ENCODE measurements at places on chromosomes 7 and 10.

DNA sequence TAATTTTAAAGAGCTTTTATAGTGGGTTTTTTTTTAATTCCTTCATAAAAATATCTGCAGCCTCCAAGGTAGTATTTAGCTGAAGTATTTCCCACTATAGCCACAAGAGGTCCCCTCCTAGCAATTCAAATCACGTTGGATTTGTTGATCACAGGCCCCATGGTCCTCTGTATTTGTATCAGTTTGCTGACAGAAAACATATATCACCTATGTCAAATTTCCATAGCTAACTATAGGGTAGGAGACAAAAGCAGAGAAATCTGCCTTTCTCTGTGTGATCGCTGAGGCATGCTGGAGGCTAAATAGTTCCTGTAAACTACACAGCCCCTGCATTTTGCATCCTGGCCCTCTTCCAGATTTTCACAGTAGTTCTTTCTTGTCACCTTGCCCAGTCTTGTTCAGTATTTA is 1.7 kb upstream of the CTNNA3 start:
- no peak for DNase-seq

GRCh38 chr7:130221746-130222145 is 14.1 kb downstream of the SSMEM1 start:
- DNase-seq, result no peak

GRCh38 chr7:28700790-28701203 is 257.3 kb downstream of the TRIL start:
- no peak for DNase-seq

GRCh38 chr7:121428855-121429489 is 32.9 kb upstream of the FAM3C start:
- DNase-seq, result no peak

DNA sequence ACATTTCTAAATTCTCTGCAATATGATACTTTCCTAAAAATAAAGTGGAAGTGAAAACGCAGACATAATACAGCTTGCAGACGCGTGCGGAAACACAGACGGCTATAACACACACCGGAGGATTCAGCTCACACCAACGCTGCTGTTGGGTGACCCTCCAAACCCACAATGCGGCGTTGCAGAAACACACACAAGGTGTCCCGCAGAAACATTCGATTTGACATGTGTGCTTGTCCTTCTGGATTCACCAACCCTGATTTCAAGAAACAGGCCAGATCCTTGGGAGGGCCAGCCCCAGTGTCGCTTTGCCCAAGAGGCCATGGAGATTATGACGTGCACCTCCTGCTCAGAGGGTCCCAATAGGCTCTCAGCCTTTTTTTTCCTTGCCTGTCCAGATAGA is 136.7 kb upstream of the TCERG1L start:
- no peak for DNase-seq

- no peak for DNase-seq
Observed at GRCh38 chr7:87029078-87029477, 30.4 kb downstream of the ELAPOR2 start.

DNA sequence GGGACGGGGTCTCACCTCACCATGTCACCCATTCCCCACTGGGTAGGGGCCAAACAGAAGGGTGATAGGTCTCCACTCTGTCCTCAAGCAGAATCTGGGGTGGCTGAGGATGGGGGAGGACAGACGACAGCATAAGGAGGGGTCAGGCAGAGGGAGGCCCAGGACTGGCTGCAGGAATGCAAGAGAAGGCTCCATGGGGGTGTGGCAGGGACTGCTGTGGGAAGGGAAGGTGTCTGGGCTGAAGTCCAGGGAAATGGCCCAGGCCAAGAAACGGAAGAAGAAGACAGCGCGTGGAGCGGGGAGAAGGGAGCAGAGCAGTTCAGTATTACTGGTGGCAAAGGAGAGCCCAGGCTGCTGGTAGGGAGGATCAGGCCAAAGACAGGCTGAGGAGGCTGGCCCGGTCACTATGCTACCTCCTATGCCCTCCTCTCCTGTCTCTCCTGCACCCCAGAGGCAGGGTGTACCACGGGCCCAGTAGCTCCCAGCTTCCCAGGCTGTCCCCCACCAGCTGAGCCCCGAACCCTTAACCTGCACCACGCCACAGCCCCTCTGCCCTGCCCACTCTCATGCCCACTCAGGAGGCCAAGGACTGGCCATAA is 60.9 kb downstream of the GRB10 start:
- DNase-seq, result no peak

DNA sequence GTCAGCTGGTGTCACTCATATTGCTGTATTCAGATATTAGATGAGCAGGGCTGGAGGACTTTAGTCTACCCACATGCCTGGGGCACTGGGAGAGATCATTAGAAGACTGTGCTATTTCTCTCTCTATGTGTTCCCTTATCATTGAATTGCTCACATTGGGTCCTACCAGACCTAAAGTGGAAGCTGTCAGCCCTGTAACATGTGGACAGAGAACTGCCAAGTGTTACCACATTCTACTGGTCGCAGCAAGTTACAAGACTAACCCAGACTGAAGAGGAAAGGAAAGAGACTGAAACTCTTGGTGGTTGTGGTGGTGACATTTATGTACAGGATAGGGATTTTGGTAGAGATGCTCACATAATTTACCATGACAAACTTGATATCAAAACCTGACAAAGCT is 627.1 kb upstream of the FZD8 start:
- no peak for DNase-seq

DNA sequence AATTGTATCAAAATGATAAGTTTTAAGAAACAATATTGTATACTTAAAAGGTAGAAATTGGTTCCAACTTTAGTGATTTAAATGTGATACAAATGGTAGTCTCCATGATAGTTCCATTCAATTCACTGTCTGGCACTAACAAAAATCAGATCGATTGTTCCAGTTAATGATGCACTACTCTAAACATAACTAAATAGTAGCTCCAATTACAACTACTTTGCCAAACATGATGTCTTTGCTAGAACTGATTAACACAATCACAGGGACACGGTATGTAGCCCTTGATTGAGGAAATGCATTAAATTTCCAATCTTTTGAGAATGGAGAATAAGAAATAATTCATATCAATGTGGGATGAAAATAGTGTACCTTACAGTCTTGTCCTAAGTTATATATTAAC is 962.4 kb upstream of the GHITM start:
- DNase-seq, result no peak

DNA sequence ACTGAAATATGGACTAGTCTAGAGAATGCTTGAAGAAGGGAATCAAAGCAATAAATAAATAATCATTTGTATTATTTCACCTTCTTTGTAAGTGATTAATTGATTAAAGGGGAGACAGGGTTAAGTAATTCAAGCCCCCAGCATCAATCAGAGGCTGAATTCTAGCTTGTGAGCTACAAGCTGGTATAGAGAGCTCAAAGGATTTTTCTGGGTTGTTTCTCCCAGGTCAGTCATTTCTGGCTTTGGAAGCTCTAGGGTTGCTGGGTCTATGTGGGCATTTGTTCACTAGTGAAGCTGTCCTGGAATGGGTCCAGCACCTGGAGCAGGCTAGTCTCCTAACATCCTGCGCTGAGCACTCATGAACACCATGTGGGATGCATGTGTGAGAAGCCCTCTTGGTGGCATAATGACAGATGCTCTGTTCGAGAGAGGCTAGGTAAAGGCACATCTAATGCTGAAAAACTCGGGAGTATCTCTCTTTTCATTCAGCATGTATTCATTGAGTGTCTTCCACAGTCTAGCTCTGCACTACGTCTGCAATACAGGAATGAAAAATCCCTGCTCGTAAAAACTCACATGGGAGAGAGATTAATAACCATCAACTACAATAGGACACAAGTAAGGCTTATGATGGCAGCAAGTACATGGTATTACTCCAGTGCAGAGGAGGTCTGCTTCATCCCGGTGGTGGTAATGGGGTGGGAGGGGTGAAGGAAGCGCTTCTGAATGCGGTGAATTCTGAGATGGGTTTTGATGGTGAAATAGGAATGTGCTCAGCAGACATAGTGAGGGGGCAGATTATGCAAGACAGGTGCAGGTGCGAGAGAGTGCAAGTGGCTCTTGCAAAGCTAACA is 68.0 kb upstream of the NRP1 start:
- DNase-seq, result no peak

DNA sequence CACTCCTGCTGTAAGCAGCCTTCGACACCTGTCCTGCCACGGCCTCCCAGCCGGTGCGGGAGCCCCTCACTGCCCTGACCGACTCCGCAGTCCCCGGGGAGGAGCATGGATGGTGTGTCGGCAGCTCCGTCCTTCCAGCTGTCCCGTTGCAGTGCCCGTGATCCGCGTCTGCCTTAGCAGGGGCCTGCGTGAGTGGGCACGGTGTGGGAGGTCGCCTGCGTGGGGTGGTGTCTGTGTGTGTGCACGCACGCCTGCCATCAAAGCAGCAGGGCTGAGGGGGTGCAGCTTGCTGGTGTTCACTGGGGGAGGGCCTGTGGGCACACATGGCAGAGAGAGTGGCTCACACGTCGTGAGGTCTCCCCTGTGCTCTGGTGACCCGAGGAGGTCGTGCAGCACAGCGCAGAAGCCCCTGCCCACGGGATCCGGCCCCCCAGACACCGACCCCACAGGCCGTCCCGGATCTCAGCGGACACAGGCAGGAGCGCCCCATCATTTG is 10.3 kb downstream of the MAFK start:
- no peak for DNase-seq

- DNase-seq, result no peak
Observed at GRCh38 chr7:4871056-4871680, 9.3 kb upstream of the PAPOLB start.

DNA sequence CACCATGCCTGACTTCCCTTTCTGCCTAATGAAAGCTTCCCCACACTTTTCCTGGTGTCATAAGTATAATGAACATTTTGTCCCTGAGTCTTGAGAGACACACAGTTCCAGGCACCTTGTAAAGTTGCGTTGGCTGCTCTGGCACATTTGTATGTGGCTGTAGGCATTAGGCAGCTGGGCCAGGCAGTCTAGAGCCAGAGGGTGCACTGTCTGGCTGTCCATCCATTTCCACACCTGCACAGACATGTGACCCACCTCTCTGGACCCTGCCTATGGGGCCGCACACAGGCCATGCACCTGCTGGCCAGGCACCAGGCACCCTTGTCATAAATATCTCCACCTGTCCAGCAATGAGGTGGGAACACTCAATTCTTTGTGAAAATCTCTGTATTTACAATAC is 54.7 kb upstream of the ANTXRL start:
- no peak for DNase-seq

DNA sequence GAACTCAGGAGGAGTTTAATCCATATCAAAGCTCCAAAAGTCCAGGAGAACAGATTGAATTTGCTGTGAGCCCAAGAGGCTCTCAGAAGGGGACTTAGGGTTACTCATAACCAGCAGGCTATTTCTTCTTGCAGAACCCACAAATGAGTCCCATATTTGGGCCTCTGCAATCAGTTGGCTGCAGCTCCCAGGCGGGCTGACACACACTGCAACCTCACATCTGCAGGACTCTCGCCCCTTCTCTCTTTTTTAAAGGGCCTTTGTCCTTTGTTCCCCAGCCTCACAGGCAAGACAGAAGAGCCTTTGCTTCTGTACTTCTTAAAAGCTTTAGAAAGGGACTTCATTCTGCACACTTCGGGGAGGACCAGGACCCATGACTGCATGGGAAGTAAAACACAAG is 26.7 kb downstream of the CREB3L2 start:
- DNase-seq, result no peak

- no peak for DNase-seq
Observed at GRCh38 chr10:21172930-21173801, 276.1 kb upstream of the NEBL start.

GRCh38 chr7:28536259-28536658 is 123.9 kb downstream of the CREB5 start:
- DNase-seq, result no peak

GRCh38 chr10:44167752-44168151 is 217.1 kb downstream of the CXCL12 start:
- DNase-seq, result no peak

- no peak for DNase-seq
Observed at GRCh38 chr10:102537367-102537766, 33.6 kb downstream of the SUFU start.

- DNase-seq, result no peak
Observed at GRCh38 chr7:75626954-75627353, 111.8 kb downstream of the HIP1 start.

GRCh38 chr7:155124706-155125105 is 54.6 kb downstream of the HTR5A start:
- DNase-seq, result no peak

DNA sequence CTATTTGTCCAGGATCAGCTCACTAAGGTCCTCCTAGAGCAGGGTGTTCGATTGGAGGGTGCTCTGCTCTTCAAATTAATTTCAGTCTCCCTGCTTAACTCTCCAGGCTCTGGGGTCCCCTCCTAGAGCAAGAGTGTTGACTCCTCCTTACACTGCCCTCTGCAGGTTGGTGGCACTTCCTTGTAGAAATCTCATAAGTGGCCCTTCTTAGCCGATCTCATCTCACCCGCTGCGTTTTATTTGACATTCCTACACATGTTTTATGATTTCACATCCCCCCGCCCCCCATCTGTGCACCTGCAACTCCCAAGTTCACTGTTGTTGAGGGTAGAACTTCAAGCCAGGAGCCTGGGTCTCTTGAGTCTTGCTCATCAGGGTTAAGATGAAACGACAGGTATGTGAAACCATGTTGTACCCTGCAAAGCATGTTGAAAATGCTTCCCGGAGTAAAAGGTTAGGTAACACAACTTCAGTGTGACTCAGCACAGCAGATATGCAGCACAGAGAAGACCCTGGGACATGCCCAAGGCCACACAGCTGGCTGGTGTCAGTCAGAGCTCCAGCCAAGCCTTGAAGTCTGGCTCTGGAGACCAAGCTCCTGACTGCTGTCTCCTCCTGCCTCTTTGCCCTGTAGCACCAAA is 171.2 kb downstream of the PRKAG2 start:
- no peak for DNase-seq

DNA sequence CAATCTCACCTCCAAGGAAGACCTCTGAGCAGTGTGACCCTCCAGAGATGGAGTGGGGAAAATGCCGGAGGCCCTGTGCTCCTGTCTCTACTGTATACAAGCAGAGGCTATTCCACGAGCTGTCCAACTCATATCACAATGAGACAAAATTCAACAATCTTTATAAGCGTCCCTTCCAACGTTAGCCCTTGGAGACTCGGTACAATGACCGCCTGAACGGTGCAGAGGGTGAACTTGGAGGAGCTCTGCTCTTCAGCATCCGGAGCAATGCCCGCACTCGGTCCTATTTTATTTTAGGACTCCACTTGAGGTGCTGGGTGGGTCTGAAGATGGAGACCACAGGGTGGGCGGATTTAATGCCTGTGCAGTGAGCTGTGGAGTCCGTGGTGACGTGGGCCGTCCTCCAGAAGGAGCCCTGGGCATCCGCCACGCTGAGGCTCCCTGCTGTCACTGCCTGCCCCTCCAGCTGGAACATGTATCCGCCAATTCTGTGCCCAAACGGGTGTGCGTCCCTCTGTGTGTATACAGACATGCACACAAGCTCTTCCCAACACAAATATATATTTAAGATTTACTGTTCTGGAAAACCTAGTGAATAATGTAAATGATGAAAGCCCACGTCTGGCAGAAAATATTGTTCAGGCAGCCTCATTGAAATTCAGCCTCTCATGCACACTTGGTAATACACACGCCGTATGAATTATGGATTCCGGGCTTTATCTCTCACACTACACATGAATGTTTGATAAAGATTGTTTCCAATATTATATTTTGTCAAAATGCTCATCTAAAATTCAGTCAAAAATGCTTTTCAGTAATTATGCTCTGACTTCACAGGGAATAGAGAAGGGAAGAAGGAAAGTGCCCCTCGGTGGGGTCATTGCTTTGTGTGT is 239.9 kb upstream of the ZMIZ1 start:
- DNase-seq, result no peak

Data from stimulated activated CD4-positive, alpha-beta T cell treated with anti-CD3 and anti-CD28 coated beads, Interleukin-1b, Interleukin-23, amount 100 ng/mL, for 48 hours (primary cell).